ENCODE measurements at places on chromosomes 3 and 15. TPM values are rescaled to one million over a fixed set of nuclear protein-coding genes. Genes with fewer than 3 reads are reported as not detected.
A peak's percentile ranks its signal among the peaks of the same experiment; 100 is the strongest.

Gene PPCDC
- 18.9 TPM for total RNA-seq

Gene SLC15A2
- total RNA-seq, result 33.3 TPM

Gene GPR62
- total RNA-seq, result not detected

Gene GOLGA6L4
- 1.5 TPM for total RNA-seq

Gene FILIP1L
- total RNA-seq, result 3.4 TPM

DNA sequence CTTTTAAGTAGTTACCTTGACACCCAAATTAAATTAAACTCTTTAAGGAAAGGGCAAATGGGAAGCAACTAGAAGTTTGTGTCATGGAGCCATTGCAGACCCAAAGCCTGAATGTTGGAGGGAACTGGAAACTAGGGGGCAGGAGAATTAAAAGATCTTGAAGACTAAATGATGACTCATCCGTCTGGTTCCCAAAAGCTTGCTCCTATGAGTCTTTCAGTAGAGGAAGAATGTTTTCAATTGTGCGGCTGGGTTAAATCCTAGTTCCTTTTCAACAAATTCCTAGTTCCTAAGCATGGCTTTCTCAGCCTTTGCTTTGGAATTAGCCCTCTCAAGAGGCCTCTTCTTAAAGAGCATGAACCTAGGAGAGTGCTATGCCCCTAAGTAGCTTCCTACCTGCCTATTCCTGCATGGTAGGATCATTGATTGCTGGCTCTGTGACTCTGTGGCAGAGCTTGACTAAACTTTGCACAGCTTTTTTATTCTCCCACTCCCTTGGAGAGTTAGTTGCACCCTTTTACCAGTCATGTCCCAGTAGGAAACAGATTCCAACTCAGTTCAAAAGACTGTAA is 17.7 kb downstream of the CLEC3B start:
- H3K27me3 ChIP-seq, result no peaks in the 10 kb centered on the region
- H3K4me3 ChIP-seq, result no peak overlapping the region
- H3K36me3 ChIP-seq, result no peaks in the 10 kb centered on the region
- DNase-seq, result peak; percentile 60

DNA sequence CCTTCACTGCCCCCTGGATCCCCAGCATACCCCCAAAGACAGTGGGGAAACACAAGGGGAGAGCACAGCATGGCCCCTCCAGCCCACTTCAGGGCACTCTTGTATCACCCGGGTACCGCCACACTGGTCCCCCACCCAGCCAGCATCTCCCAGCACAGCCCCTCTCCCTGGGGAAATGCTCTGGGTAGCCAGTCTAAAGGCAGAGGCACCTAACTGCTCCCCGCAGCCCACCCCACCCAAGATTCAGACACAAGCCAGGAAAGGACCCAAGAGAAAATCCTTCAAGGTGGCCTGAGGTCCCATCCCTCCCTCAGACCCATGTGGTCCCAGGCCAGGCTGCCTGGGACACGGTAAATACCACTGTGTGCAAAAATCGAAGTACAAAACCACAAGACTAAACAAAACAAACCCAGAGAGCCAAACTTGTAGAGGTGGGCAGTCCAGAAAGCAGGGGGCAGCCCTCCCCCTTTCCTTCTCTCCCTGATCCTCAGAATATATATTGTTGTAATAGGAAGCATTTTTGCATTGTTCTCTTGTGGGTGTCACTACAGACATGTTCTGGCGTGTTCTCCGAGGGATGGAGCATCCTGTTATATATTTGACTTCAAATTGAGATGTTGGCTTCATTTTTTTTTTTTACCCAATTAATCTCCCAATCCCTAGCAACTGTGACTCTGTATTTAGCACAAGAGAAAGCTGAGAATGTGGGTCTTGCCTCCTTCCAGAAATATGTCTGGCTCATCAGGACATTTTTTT is 51.7 kb downstream of the GRIP2 start:
- H3K4me3 ChIP-seq, result no peak overlapping the region
- H3K4me1 ChIP-seq, result no peaks in the 10 kb centered on the region
- no peaks in the 10 kb centered on the region for H3K27me3 ChIP-seq

- H3K27ac ChIP-seq, result no peak overlapping the region
- H3K36me3 ChIP-seq, result no peaks in the 10 kb centered on the region
- H3K27me3 ChIP-seq, result no peaks in the 10 kb centered on the region
Observed at GRCh38 chr3:73848173-73848906, 223.6 kb upstream of the PDZRN3 start.

- H3K36me3 ChIP-seq, result no peaks in the 10 kb centered on the region
- H3K27ac ChIP-seq, result no peak overlapping the region
- no peaks in the 10 kb centered on the region for H3K4me1 ChIP-seq
- DNase-seq, result no peak
- H3K4me3 ChIP-seq, result no peak overlapping the region
- no peaks in the 10 kb centered on the region for H3K27me3 ChIP-seq
Observed at GRCh38 chr15:71400294-71400693, 285.0 kb downstream of the THSD4 start.

Measured in A673 (cell line).